Mesenteric fat pad (tissue), 1 donor: ENCODE measurements at places on chromosomes 12 and 14. TPM values are rescaled to one million over a fixed set of nuclear protein-coding genes. Genes with fewer than 3 reads are reported as not detected.

DNA sequence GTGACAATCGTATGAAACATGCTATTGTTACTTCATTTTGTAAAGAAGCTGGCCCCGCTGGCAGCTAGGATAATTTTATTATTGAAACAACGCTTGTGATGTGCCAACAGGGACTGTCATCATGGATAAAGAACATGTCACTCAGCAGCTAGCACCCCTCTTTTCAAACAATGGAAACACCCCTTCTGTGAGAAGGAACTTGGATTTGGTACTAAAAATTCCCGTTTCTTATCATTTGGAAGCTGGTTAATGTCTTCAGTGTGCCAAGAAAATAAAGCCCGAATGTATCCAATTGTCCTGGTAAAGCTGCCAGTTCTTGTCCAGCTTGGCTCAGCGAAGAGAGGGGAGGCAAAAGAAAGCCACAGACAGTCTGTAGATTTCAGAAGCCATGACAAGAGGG lies 186.6 kb downstream of the PHLDA1 start:
- no peak for DNase-seq

TAS2R19 gene
- 2.8 TPM for total RNA-seq

GCH1 gene
- total RNA-seq = 10.4 TPM

GRCh38 chr14:97584528-97584927 lies 787.3 kb downstream of the VRK1 start:
- no peak for DNase-seq

GRCh38 chr12:1147821-1148220 lies 156.8 kb downstream of the ERC1 start:
- DNase-seq = no peak

PLEKHG3 gene
- 35.6 TPM for total RNA-seq

TSHR gene
- total RNA-seq = 0.39 TPM

DNA sequence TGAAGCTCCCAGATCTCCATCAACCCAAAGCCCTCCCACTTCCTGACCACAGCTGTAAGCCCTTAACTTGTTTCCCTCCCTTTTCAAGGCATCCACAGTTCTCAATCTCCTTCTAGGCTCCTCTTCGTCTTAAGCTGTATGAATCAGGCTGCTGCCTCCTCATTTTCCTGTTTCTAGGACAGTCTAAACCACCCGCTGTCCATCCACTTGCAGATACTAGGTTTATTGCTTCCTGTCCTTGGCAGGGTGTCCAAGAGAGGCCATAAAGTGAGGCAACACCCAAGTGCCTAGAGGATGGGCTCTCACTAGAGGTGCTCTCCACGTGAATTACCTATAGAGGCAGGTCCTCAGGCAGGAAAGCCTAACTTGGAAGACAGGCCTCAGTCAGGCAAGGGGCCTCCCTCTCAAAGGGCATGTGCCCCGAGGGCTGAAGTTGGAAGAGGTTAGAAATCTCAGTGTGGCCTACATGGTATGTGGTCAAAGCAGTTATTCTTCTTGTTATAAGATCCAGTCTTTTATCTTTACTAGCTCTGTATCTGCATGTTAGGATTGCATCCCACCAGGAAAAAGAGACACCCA lies 8.8 kb upstream of the TMEM106C start:
- no peak for DNase-seq

GUCY2C gene
- not detected for total RNA-seq

DNA sequence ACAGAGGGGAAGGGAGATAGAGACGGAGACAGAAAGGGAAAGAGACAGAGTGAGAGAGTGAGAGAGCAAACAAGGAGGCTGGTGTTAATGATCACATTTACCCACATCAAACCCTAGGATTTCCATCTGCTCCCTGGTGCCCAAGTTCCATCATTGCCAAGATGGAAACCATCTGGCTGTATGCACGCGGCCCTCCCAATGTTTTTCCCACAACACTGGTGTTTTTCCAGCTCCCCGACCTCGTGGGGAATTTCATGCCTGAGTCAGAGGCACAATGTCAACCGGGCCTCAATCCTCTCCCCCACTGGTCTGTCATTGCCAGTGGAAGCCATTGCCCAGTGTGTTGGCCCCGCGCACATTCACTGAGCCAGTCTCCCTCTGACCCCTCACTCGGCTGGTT lies 19.9 kb upstream of the BDKRB2 start:
- no peak for DNase-seq

GRCh38 chr14:75032939-75033338 lies 18.3 kb downstream of the MLH3 start:
- no peak for DNase-seq

DNA sequence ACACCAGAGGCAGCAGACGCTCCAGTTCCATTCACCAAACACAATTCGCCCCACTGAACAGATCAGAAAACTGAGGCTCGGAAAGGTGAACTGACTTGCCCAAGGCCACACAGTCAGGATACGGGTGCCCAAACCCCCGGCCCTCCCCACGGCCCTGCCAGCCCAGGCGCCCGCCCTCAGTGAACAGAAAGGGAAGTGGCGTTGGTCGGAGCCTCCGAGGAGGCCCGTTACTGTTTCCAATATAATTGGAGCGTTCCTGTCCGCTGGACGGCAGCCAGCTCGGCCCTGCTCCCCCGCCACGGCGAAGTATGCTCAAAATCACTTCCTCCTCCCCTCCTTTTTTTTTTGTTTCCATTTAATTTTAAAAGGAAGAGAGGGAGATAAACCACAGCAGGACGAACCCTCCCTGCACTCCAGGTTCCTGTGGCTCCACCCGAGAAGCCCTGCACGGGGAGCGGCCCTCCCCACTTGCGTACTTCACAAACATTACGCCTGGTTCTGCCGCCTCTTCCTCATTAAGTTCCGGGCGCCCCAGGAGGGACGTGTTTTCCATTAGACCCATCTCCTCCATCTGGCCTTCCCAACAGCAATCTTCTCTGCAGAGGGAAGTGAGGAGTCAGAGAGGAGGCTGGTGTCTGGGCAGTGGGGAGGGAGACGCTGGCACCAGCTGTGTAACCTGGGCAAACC lies 61.1 kb downstream of the NCOR2 start:
- DNase-seq = no peak

- DNase-seq = no peak
Measured at GRCh38 chr12:66716522-66716921, 37.6 kb upstream of the GRIP1 start.

GRCh38 chr14:32404784-32405573 lies 75.9 kb downstream of the AKAP6 start:
- DNase-seq = no peak

DNA sequence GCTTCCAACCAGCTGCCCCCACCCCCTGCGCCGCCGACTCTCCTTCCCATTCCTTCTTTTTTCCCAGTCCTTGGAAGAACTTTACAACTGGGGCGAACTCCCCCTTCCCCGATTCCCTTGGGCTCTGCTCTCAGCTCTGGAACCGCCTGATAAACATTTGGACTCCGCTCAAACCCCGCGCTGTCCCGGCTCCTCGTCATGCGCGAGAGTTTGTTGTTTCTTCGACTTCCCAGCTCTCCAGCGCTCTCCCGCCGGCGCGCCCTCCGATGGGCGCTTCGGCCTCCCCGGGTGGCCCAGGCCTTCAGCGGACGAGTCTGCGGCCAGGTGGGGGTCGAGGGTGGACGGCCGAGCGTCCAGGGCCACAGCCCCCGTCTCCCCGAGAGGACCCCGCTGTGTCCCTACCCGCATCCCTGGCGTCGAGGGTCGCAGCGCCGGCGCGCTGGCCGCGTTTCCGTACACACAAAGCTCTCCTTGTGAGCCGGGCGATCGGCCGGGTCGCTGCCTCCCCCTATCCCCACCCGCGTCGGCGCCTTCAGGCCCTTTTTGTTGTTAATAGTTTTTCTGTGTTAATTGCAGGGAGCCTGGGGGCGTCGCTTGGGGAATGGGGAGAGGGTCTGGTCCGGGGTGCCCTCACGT lies 847 bp downstream of the MMP14 start:
- DNase-seq = no peak

DNA sequence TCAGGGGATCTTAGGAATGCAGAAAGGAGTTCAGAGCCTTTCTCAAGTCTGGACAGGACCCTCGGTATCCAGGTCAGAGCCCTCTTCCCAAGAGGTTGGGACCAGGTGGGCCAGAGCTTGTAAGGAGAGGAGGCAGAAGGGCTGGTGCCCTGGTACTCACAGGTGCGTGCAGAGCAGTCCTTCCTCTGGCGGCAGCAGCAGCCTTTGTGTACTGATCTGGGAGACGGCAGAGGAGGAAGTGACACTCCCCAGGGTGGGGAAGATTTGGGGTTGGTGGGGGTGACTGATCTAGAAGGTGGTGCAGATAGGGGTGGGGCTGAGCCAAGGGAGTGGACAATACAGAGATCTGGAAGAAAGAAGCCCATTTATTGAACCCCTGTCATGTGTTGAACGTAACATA lies at the start of gene ITGB7:
Gene ITGB7, minus strand, starts transcription at position 210 of the 400 bp plus-strand sequence. CDS start 6,808 bp downstream, outside the sequence.
- DNase-seq = no peak

GRCh38 chr14:102516531-102517391 lies 7.2 kb upstream of the ANKRD9 start:
- DNase-seq = peak; percentile 93

DNA sequence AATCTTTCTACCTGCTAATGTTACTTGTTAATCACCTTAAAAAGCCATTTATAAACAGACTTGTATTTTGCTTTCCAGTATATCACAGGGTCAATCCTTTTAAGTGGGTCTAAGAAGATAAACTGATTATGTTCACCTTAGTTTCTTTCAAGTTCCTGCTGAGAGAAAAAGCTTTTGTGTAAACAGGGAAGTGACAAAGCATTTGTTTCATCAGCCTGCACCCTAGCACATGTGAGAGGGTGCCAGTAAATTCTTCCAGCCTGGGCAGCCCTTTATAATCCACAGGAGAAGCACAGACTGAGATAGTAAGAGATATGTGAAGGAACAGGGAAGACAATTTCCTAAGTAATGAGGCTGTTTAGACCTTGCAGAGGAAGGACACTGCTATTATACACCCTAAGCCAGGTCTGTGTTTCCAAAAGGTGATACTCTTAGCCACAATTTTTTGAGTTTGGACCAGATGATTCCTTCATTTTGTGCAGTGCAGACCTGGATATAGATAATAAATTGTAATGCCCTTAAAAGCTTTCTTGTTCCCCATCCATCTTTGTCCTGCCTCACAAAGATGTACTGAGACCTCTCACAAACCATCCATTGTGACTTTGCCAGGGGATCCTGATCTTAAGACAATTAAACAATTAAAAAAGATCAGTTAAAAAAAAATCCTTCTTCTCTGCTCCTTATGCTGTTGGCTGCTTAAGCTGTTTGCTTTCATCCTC lies 150.7 kb downstream of the KTN1 start:
- DNase-seq = no peak

DNA sequence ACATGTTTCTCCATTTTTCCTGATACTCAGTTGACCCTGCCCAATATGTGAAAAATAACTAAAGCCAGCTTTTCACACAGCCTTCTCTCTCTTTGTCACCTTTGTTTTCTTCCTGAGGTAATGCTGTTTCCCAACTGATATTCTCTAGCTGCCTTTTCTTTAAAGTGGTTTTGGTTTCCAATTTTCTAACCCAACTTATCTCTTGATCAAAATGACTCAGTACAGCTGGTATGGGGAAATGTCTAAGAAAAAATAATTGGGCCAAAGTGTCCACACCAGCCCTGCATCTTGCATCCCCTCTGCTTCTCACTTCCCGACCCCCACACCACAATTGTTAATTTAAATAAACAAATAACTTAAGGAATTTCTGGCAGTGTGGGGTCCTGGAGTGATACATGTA lies 193.8 kb downstream of the SYT1 start:
- no peak for DNase-seq

DNA sequence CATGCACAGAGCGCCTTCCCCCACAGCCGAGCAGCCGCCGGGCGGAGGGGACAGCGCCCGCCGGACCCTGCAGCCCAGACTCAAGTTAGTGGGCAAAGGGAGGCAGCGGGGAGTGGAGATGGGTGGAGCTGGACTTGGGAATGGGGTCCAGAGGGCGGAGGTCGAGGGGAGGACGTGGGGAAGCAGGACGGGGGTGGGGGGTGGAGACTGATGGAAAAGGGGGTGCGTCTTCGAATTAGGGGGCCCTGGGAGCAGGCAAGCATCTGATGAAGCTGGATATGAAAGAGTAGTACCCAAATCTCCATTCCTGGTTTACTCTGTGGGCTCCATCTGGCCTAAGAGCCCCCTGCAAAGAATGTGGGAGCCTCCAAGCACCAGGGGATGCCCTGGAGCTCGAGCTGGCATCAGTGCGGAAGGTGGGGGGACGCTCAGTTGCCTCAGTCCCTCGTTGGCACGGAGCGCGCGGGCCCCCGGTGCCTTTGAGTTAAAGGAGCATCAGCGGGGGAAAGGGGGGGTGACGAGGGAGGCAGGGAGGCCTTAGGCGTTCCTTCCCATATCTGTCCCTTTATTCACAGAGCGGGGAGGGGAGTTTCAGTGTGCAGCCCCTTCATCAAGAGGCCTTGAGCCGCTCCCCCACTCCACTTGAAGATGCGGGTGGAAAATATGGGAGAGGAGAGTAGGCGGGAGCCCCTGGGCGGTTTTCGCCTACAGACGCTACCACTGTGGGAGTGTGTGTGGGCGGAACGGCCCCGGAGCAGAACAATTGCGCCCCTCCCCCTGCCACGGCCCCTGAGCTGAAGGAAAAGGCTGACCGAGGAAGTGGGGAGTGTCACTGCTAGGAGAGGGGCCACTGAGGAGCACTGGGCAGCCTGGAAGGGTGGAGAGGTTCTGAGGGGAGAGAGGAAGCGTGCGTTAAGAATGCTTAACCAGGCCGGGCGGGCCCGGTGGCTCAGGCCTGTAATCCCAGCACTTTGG lies 644 bp downstream of the NAB2 start:
- no peak for DNase-seq

DNA sequence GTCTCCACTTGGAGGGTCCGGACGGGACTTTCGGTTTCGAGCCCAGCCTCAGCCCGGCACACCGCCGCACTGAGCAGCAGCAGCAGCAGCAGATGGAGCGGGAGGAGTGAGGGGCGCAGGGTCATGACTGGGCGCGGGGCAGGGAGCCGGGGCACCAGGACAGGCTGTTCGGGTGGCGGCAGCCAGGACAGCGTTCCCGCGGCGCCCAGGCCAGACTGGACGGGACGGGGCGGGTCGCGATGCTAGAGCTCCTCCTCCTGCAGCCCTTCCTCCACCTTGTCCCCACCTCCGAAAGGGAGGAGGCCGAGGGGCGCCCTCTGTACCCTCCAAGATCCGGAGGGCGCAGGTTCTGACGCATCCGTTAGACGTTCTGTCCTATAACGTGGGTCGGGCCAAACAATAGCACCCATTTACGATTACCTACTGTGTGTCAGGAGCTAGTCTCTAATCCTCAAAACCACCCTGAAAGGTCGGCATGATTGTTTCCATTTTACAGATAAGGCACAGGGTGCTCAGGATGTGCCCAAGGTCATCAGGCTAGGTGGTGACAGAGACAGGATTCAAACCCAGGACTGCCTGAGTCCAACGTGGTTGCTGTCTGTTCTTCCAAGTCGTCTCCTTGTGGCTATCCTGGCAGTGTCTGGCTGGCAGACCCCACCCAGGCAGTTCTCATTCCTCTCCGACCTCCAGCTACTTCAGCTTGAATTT lies at the start of gene FKBP11:
Gene FKBP11, minus strand, starts transcription at position 189 of the 708 bp plus-strand sequence. Its CDS starts 64 bp downstream, at position 125.
- DNase-seq = peak; percentile 94

DNA sequence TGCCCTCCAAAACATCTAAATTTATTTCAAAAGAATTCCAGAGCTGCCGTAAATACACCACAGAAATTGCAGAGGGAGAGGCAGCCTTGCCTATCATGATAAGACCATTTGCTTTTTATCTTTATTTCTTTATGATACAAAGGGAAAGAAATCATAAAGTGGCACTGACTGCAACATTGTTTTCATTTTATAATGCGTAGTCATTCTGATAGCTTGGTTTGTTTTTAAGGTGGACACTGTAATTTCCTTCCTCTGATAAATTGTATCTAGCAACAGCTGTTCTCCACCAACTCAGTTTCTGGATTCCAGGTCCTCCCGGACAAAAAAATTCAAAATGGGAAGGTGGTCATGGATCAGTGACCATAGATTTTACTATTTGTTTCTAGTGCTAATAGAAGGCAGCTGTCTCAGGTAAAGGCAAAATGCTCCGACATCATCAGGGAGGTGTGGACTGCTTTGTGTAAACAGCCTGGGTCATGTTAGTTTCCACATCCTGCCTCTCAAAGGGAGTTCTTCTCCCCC lies 623 bp upstream of the TSPAN8 start:
- no peak for DNase-seq

NTF3 gene
- total RNA-seq = 0.84 TPM

EML5 gene
- 0.13 TPM for total RNA-seq
